Heart left ventricle (tissue), 16 donors: ENCODE measurements at places on chromosomes 5 and 9. TPM values are rescaled to one million over a fixed set of nuclear protein-coding genes. Genes with fewer than 3 reads are reported as not detected.

OGN gene
- total RNA-seq, result 27.1 TPM

SEMA6A gene
- 5.9 TPM for total RNA-seq

ADAMTS2 gene
- total RNA-seq, result 5.5 TPM

STPG3 gene
- total RNA-seq, result not detected

DNA sequence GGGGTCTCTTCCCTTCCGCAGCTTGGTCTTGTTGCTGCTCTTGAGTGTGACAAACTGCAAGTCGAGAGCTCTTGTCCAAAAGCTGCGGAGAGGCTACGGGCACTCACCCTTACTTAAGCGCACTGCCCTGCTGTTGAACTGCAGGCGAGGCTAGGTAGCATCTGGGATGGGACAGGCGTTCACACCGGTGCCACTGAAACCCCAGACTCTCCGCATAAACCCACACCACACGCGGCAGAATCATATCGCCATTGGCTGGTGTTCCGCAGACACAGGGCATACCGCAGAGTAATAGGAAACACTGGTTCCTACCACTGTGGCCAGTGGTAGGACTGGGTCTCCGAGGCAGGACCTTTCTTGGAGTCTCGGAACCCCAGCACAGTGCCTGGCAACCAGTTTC lies 2.2 kb upstream of the NPR3 start:
- no peak for DNase-seq

GRCh38 chr5:81537905-81538547 lies 144.1 kb upstream of the ACOT12 start:
- no peak for DNase-seq

- no peak for DNase-seq
Observed at GRCh38 chr5:174750711-174751110, 26.3 kb downstream of the MSX2 start.

GRCh38 chr9:119961774-119962424 lies 592.7 kb upstream of the BRINP1 start:
- DNase-seq, result no peak

DNA sequence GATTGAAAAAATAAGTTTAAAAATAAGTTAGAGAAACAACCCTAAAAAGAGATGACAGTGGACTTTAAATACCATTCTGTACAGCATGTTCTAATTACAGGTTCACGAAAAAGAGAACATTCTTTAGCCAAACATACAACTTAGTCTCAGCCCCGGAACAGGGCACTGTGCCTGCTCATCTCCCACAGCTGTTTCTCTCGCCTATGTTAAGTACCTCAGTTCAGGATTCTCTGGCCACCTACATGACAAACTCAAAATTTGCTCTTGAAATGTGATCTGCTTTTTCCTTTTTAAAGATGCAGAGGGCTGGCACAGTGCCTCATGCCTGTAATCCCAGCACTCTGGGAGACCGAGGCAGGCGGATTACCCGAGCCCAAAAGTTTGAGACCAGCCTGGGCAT lies 52.3 kb downstream of the MYO10 start:
- no peak for DNase-seq

DNA sequence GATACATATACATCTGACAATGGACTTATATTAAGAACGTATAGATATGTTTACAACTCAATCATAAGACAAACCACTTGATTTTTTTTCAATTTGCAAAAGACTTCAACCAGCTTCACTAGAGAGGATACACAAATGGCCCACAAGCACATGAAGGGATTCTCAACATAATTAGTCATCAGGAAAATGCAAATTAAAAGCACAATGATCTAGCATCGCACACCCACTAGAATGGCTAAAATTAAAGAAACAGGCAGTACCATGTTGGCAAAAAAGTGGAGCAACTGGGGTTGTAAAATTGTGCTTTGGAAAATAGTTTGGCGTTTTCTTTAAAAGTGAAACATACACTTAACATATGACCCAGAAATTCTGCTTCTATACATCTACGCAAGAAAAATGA lies 80.0 kb upstream of the TRIO start:
- no peak for DNase-seq

GRCh38 chr5:148858547-148858946 lies 32.1 kb downstream of the ADRB2 start:
- no peak for DNase-seq

- DNase-seq, result no peak
Observed at GRCh38 chr5:72749362-72749997, 67.0 kb upstream of the TNPO1 start.
